Activated T-helper 1 cell treated with anti-CD3 and anti-CD28 coated beads, Interleukin-2, amount 50 U/mL, for 16 hours (primary cell): ENCODE measurements at places on chromosomes 2 and 18.

DNA sequence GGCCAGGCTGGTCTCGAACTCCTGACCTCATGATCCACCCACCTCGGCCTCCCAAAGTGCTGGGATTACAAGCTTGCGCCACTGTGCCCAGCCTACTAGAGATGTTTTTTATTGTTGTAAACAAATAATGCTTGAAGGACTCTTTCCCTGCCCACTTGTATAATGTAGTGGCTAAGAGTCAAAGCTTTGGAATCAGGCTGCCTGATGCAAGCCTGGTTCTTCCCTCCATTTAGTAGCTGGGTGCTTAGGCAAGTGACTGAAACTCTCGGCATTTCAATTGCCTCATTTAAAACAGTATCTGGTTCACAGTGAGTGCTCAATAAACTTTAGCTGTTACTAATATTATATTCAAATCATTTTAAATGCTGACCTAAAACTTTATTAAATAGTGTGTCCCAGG, 264.0 kb upstream of the FBXO11 start:
- no peak for DNase-seq

DNA sequence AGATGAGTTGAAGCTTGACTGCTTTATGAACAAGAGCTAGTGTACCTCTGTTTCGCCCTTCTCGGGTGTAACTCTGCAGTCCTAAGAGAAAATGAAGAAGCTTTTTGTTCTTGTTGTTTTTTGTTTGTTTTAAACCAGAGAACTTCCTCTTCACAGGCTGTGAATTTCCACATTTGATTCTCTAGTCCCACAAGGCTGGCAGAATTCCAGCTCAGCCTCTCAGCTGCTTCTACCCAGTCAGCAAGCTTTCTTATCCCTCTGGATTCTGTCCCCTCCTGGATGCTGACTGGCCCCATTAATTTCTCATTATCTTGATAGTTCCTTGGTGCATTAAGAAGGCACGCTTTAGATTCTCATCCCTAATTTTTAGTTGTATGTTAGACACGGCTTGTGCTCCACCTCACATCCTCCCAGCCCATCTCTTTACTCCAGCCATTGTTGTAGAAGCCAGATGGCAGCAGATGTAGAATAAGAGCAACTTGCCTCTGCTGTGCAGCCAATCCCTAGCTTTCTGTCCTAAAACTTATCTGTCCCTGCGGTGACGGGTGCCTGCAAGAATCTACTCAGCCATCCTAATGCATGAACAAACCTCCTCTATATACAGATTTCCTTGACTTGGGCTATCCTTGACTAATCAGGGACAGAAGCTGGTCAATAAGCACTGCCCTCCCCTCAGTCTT, 12.3 kb upstream of the RESP18 start:
- DNase-seq = no peak

DNA sequence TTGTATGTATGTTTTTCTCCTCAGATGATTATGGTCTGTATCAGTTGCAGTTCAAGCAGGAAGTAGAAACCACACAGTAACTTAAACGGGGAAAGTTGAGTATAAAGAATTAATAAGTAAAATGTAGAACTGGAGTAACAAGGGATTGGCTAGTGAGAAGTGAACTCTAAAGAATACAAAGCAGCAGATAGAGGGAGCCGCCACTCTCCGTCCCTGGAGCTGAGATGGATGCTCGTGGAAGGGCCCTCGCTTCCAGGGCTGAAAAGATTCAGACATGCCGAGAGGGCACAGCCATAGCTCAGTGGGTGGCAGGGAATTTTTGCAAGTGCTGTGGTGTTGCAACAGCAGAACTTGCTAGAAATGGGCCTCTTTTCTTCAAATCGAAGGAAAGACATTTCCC, 155.8 kb downstream of the COL6A3 start:
- DNase-seq = no peak

GRCh38 chr2:28185153-28185552, 207.5 kb upstream of the FOSL2 start:
- no peak for DNase-seq

GRCh38 chr2:132726155-132726554, 56.1 kb upstream of the LYPD1 start:
- no peak for DNase-seq

DNA sequence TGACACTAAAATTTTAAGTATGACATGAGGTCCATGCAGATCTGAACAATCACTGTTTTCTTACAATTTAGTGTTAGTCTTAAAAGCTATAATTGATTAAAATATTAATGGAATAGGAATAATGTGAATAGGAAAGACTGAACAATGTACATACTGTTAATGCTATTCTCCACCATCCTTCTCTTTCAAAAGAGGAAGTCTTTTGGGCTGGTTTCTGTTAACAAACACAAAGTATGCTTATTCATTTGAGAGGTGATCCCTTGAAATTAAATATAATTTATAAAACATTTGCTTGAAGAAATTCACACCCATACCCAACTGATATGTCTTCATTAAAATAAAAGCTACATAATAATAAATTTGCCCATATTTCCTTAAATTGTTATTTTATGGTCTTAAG, 2.3 kb downstream of the STPG4 start:
- no peak for DNase-seq

- no peak for DNase-seq
Observed at GRCh38 chr2:160372585-160372984, 121.0 kb downstream of the RBMS1 start.

DNA sequence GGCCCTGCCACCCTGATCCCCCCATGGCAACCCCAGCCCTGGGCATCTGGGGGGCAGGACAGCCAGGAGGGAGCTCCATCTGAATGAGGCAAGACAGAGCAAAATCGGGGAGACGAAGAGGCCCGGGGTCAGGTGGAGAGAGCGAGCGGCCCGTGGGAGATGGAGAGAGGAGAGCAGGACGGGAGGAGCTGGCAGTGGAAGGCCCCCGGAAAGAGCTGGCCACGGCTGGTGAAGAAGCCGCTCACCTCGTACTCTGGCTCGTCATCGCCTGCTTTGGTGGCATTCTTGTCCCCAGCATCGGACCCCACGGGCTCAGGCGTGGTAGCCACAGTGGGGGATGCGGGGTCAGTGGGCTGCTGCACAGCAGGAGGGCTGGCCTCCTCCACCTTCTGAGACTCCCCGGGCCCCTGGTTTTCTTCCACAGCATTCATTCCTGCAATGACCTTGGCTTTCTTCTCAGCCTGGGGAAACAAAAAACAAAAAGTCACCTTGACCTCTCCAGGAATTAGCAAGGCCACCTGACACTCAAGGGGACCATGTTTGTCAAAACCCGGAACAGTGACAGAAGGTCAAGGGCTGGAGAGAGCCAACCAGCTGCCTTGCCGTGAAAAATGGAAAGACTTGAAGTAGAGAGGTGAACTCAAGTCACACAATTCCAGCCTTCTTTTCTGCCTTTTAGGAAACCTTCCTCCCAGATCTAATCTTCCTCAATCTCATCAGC, 79.6 kb upstream of the POMC start:
- DNase-seq = no peak

GRCh38 chr2:160352500-160352899, 141.1 kb downstream of the RBMS1 start:
- no peak for DNase-seq

DNA sequence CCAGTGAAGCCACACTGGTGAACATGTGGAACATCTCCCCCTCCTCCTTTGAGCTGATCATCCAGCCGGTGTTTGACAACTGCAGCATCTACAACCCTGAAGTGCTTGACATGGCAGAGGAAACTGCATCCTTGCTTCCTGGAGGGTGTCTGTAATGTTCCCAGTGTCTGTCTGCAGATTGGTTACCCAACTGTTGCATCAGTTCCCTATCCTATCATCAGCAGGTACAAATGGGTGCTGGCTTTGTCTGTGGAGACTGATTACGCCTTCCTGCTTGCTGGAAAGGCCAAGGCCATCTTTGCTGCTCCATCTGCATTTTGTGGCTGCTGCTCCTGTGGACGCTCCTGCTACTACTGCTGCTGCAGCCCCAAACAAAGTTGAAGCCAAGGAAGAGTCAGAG, 83.5 kb downstream of the SKA1 start:
- DNase-seq = no peak

DNA sequence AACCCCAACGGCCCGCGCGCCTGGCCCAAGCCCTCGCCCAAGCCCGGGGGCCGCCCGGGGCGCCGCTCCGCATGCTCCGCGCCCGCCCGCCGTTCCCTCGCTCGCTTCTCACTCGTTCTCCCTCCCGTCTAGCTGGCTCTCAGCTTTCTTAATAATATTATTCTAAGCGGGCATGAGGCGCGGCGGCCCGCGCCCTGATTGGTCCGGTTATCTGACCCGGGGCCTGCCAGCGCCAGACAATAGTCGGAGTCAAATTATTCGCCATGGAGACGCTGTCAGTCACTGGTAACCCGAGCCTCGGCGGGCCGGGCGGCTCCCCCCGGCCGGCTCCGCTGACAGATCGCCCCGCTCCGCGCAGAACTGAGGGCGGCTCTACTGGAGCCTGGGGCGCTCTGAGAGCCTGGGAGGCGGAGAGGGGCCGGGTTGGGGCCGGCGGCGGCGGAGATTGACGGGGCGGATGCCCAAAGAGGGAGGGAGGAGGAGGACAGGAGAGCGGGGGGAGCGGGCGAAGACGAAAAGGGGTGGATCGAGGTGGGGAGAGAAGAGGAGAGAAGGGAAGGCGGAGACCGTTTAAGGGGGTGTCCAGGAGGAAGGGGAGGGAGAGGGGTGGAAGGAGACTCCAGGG, at the start of gene SIX2:
Gene SIX2 (minus strand): TSS at position 150 of the 625 bp plus-strand sequence. CDS start 342 bp downstream, outside the sequence.
- no peak for DNase-seq

DNA sequence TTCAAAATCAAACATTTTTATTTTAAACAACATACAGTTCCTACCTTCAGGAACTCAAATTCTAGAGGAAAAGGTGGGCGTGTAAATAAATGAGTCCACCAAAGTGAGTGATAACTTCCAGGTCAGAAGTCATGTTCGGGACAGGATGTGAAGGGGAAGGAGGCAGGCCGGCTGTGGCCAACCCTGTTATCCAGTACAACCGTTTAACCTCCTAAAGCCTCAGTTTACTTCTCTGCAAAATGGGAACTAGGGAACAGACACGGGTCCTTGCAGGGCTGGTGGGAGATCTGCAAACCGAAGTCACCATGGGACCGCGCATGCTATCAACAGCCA, 373 bp downstream of the EIPR1 start:
- no peak for DNase-seq

DNA sequence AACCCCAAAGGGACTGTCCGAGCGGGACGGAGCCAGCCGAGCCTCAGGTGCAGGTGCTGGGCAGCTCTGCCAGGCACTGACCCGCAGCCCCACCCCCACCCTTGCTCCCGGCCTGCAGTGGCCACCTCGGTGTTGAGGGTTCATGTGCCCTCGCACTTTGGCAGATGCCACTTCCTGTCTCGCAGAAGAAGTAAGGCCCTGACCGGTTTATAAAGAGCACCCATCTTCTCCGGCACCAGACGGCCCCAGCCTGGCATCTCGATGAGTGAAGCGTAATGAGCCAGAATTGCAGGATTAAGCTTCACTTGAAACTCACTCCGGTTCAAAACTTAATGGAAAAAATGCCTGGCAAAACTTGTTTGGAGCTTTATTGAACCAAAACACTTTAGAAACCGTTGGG, 10.9 kb upstream of the NFATC1 start:
- no peak for DNase-seq

DNA sequence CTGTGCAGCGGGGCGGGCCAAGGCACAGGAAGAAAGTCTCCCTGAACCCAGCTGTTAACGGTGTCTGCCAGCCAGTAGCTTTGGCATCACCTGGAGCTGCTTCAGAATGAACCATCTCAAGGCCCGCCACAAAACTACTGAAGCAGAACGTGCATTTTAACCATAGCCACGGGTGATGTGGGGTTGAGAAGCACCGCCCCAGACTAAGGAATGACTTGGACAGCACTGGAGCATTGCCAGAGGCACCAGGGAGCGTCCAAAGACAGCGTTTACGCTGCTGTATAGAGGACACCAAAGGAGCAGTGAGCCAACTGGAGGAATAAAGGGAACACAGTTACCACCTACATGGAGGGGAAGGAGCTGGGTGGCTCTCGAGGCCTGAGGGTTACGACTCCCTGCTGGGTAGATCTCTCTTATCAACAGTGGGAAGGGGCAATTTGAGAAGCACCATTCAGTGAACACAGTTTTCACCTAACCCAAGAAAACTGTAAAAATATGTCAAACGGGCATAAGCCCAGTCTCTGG, 28.4 kb upstream of the LONRF2 start:
- no peak for DNase-seq

DNA sequence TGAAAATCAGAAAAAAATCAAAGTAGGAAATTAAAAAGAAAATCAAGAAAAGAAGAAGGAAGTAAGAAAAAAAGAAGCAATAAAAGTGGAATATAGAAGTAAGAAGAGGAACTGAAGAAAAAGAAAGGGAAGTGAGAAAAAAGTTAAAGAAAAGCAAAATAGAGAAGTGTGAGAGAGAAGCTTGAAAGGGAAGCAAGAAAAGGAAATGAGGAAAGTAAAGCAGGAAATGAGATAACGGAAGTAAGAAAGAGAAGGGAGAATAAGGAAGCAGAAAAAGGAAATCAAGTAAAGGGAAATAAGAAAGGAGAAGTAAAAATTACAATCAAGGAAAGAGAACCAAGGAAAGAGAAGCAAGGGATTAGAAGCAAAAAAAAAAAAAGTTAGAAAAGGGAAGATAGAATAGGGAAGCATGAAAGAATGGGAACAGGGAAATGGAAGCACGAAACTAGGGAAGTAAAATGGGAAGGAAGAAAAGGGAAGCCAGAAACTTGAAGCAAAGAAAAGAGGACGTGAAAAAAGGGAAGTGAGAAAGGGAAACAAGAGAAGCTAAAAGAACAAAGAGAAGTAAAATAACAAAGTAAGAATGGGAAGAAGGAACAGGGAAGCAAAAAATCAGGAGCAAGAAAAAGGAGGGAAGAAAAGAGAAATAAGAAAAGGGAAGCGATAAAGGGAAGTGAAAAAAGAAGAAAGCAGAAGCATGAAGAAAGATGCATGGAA, 243.3 kb upstream of the NCKAP5 start:
- DNase-seq = no peak

- no peak for DNase-seq
Observed at GRCh38 chr18:21112543-21113105, 1.0 kb upstream of the ROCK1 start.

DNA sequence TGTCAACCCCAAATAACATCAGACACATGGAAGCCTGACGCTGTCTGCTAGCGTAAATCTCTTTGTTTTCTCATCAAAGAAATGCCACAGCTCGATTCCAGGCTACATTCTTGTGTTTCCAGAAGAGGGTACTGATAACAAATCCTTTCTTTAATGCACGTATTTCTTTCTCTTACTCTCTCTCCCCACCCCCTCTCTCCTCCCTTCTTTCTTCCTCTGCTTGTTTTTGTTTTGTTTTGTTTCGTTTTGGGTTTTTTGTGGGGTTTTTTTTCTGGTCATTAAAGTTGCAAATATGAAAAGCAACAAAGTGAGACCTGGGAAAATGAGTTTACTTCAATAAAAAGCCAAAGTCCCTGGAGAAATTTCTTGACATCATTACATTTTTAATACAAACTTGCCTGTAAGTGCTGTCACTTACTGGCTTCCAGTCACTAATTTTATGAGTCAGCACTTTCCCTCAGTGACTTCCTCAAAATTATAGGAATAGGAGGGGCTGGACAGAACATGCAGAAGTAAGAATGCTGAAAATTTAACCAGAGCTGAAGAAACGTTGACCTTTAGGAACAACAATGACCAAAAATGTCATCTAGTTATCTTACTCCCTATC, 106.7 kb upstream of the NABP1 start:
- no peak for DNase-seq
